ENCODE measurements at places on chromosomes 4 and X.

DNA sequence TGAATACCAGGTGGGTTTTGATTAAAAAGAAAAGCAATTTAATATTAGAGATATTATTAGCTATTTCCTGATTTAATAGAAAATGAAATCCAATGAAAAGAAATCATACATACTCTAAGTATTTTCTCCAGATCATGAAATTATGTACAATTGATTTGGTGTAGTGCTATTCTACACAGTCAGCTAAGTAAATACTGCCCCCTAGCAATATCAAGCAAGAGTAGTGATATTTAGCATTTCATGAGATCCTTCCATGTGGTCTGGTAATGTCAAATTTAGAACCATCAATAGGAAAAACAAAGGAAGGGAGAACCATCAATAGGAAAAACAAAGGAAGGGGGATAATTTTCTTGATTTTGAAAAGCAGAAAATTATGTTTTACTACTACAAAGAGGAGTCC, 114.6 kb downstream of the TBCK start:
- DNase-seq: no peak

GRCh38 chrX:17550011-17550410, 175.0 kb downstream of the NHS start:
- no peak for DNase-seq

GRCh38 chr4:54585321-54586000, 72.3 kb upstream of the KIT start:
- DNase-seq: no peak

GRCh38 chrX:18297251-18297650, 57.2 kb downstream of the SCML2 start:
- no peak for DNase-seq

DNA sequence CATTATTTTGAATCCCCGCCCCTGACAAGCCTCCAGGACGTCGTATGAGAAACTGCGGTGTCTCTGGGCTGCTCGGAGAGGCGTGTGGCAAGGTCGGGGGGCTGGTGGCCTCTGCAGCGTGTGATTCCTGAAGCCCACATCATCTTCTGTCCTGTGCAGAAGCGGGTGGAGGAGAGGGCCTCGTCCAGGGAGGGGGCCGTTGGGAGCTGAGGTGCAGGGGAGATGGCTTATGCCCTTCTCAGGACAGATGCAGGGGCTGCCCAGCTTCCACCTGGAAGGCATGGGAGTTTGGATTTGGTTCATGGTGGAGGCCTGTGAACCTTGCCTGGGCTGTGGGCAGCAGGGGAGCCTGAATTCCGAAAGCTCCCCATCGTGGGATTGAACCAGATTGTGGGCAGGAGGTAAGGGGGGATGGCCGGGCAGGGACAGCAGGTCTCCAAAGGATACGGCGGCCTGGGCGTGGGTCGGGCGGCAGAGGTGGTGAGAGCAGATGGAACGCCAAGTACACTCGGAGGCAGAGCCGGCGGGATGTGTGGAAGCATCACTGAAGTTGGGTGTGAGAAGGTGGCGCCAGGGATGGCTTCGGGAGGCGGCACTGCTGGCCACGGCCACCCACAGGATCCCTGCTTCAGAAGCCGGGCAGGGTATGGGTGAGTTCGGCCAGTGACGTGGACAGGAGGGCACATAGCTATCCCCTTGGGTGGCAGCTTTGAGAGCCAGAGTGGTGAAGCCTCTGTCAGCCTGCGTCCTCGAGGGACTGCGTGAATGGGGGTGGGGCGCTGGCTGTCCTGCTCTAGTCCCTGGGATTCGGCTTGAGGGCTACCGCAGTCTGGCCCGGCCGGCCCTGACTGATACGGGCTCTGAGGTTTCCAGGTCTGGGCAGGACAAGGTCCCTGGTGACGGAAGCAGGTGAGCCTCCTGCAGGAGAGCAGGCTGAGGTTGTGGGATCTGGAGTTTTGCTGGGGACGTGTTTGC, 76.3 kb upstream of the ADRA2C start:
- no peak for DNase-seq

GRCh38 chr4:178784491-178784890, 1342.3 kb upstream of the AGA start:
- no peak for DNase-seq

GRCh38 chr4:1530356-1530755, 124.1 kb upstream of the NKX1-1 start:
- DNase-seq: no peak

DNA sequence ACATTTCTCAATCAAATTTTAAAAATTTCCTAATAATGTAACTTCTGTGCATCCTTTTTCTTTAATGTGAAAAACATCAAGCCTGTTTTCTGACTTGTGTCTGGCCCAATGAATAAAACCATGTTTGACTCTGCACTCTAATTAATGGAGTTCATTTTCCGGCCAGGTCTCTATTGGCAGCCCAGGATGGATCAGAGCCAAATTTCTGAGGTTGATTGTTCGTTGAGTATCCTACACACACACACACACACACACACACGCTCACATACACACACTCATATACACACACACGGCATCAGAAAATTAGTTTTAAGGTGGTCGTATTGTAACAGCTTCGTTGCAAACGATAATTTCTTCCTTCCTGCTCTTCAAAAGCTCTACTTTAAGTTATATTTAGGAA, 28.9 kb upstream of the TLL1 start:
- DNase-seq: no peak

DNA sequence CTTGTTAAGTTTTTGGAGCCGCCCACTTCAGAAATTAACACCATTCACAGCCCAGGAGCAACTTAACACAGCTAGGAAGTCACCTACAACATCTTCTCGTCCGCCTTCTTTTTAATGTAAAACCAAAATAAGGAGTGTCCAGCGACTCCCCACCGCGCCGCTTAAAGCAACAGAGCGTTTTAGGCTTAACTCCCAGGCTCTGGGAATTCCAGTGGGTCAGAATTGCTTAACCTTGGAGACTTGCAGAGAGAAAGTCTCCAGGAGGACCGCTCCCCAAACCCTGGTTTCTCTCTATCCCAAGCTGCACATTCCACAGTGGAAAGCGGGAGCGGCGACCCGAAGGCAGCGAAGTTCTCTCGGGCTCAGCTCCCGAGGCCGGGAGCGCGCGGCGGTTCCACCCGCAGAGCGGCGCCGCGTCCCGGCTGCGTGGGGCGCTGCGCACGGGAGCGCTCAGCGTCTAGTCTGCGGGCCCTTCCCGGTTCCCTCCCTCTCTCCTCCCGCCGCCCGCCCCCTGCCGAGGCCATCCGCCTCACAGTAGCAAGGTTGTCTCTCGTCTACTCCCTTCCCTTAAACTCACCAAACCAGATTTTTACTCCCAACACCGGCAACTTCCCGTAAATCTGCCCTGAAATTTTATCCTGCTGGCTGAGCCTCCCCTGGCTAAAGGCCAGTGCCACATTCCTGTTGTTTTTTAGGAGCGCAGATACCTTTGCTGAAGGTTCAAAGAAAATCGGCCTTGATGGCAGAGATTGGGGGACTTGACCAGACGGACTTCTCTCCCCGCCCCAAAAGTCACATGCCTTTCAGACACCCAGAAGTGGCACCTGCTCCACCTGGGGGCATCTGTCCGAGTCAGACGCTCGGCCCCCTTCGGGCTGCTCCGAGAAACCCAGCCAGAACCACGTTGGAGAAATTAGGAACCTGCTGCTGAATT, at the start of gene RBM47:
Gene RBM47 (minus strand): TSS at position 464 of the 934 bp plus-strand sequence. CDS start 190,971 bp downstream, outside the sequence.
- DNase-seq: peak; percentile 14

DNA sequence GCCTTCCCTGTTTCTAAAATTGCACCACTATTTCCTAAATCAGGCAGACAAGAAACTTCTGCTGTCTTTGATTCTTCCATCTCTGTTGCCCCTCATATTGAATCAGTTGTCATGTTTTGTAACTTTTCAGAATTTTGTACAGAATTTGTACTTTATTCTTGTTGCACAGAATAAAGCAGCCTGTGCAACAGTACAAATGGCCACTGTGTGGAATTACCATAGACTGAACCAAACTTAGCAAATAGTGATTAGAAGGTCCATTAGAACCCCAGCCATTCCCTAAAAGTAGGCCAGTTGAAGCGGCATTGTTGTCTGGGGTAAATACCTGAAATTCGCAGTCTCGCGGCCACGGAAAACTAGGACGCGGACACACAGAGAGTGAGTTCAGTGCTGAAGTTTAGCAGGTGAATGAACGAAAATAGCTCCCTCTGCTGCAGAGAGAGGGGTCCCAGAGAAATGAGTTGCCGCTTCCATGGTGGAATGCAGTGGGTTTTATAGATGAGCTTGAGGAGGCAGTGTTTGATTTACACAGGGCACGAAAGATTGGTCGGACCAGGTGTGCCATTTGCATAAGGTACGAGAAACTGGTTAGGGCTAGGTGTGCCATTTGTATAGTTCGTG, 71.8 kb downstream of the C4orf33 start:
- no peak for DNase-seq

DNA sequence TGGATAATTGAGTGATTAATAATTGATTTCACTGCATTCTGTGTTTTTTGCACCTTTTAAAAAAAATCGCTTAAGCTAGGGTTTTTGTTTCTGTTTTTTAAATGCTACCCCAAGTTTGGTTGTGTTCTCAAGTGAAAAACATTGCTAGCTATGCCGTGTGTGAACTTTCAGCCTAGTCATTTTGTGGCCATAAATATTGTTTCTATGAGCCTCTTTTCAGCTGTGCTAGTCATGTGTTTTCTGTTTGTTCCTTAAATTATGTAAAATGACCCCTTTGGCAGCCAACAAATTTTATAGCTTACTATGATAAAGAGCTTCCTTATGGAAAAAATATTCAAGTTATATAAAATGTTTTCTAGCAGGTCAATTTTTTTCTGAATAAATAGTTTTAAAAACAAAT, 59.1 kb downstream of the GALNT7 start:
- DNase-seq: no peak

DNA sequence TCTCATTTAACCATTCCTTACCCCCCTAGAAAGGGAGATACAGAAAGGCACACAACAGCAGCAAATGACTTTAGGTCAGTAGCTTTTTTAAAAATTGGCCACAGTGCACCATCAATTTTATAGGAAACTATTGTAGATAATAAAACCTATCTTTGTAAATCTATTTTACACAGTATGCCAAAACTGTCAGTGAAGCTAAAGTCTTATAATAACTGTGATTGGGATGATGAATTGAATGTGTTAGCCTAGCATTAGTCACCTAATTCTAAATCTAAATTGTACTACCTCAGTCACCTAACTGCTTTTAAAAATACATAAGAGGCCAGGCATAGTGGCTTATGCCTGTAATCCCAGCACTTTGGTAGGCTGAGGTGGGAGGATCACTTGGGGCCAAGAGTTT, 44.2 kb downstream of the SH3RF1 start:
- DNase-seq: no peak

DNA sequence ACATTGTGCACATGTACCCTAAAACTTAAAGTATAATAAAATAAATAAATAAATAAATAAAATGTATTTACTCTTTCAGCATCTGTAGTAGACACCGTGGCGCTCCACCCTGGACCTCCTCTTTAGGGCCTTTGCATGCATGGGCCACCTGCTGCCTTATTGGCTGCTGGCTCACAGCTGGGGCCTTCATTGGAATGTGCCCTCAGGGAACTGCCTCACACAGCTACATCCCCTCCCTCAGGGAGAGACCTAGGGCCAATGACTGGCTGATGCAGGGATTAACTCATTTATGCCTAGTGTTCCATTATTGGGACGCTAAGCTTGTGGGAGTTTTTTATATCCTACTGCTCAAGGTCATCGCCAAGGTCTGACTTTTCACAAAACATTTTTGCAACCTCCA, 302.9 kb upstream of the FTHL17 start:
- no peak for DNase-seq

GRCh38 chrX:8010105-8010504, 82.9 kb upstream of the PNPLA4 start:
- no peak for DNase-seq

DNA sequence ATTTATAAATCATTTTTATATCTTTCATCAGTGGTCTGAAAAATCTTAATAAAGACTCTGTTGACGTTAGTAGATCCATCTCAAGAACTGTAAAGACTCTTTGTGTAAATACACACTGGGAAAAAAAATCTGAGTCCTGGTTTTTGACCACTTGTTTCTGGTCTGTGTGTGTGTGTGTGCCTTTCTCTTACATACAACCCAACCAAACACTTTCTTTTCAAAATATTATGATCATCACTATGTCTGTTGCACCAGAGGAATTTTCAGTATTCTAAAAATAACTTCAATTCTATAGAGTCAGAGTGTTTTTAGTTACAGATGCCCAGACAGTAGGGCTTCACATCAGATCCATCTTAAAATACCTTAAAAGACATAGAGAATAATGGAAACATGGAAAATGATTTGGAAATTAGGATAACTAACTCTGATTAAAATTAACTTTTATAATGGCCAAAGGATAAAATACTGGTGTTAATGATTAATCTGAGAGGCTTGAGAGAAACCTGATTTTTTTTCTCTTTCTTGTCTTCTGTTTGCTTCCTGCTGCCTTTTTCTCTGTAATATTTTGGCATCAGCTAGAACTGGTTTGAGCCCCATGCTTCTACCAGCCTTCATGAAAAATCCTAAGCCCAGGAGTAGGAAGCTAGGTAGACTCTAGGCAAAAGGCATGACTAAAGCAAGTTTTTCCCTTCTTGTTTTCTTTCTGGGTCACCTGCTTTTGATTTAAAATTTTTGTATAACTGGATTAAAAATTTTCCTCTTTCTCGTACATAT, 99.7 kb downstream of the ATXN3L start:
- DNase-seq: no peak

DNA sequence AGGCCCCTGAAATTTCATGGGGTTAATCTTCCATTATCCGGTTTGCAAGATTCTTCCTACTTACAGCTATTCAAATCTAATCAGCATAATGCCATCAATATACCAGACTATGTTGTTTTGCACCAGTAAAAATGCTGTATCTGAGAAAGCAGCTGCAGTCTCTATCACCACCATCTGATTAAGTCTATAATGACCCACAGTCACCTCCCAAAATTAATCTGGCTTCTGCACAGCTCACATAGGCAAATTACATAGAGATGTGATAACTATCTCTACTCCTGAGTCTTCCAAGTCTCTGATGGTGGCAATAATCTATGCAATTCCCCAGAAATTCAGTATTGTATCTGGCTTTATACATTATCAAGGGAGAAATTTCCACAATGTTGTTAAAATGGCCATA, 113.2 kb downstream of the STPG2 start:
- no peak for DNase-seq

- DNase-seq: no peak
Measured at GRCh38 chr4:56511098-56511497, 5.5 kb downstream of the ARL9 start.

- no peak for DNase-seq
Measured at GRCh38 chr4:142408003-142408441, 438.1 kb downstream of the INPP4B start.

GRCh38 chr4:1693131-1693896, 9.2 kb upstream of the FAM53A start:
- peak; percentile 85 for DNase-seq

- DNase-seq: no peak
Measured at GRCh38 chr4:6687947-6688878, 5.5 kb upstream of the S100P start.
